ENCODE measurements at places on chromosomes 13 and 19.
A peak's percentile ranks its signal among the peaks of the same experiment; 100 is the strongest.

GRCh38 chr19:39676004-39676403 lies 20.3 kb downstream of the LGALS16 start:
- DNase-seq, result no peak

GRCh38 chr13:102648046-102648445 lies 46.8 kb downstream of the METTL21C start:
- DNase-seq, result no peak

GRCh38 chr19:6551607-6552450 lies 21.0 kb downstream of the TNFSF9 start:
- DNase-seq, result peak; percentile 73

DNA sequence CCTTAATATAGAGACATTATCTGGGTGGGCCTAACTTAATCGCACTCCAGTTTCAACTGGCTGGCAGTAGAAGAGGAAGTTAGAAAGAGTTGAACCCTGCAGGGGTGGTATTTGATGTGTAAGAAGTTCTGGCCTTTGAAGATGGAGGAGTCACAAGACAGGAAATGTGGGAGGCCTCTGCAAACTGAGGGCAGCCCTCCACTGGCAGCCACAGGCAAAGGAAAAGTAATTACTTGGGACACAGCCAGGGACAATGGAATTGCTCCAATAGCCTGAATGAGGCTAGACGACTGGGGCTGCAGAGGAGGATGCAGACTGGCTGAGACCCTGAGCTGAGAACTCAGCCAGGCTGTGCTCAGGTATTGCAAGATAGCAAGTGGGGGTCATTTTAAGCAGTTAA lies 703.3 kb upstream of the ARGLU1 start:
- DNase-seq, result no peak

GRCh38 chr13:106498571-106498970 lies 36.9 kb downstream of the EFNB2 start:
- DNase-seq, result no peak

GRCh38 chr19:8935460-8935859 lies 74.7 kb downstream of the MUC16 start:
- no peak for DNase-seq

DNA sequence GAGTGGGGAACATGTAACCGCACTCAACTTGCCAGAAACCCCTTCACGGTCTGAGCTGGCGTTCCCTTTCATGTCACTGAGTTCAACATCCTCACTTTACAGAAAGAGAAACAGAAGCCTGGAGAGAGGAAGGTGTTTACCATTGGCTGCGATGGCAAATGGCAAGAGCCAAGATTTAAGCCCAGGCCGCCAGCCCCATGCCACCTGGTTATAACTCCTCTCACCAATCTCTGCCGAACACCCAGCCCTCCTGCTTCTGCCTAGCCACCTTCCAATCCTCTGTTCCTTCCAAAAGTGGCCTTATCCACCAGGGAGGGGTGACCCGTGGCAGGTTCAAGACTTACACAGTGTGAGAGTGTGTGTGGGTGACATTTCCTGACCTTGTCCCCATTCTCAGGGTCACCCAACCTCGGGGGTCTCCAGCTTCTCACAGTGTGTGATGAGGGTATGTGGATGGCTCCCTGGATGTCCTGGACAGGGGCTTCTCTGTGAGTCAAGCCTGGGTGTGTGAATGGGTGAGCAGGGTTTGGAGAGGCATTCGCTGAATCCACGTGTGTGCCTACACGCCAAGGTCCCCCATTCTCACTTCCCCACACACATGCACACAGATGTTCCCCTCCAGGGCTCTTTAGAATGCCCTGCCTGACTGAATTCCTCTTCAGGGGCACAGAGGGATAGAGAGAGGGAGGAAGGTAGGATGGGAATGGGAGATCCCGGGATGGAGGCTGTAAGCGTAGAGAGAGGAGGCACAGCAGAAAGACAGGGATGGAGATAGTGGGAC lies 1.2 kb downstream of the CADM4 start:
- no peak for DNase-seq

GRCh38 chr19:48746738-48747575 lies at the start of gene IZUMO1:
Gene IZUMO1 (minus strand): TSS chr19:48746909. CDS start chr19:48745859, 1,050 bp downstream.
- DNase-seq, result peak; percentile 67

GRCh38 chr13:71867131-71867814 lies at the start of gene DACH1:
Gene DACH1 (minus strand): TSS chr13:71867204.
- DNase-seq, result peak; percentile 7

DNA sequence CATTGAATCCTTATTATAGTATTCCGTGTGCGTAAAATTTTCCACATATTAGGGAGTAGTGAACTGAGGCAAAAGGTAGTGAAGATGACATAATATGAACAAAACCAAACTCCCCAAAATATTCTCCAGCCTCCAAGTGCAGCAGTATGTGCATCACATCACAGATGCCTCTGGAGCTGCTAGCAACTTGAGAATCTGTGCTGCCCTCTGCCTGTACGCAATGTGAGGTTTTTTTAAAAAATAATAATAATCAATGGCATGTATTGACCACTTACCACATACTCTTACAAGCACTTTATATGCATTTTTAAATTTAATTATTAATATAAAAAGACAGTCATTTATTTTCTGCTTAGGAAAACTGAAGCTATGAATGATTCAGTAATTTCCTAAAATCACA lies 583.0 kb upstream of the SPRY2 start:
- DNase-seq, result no peak

DNA sequence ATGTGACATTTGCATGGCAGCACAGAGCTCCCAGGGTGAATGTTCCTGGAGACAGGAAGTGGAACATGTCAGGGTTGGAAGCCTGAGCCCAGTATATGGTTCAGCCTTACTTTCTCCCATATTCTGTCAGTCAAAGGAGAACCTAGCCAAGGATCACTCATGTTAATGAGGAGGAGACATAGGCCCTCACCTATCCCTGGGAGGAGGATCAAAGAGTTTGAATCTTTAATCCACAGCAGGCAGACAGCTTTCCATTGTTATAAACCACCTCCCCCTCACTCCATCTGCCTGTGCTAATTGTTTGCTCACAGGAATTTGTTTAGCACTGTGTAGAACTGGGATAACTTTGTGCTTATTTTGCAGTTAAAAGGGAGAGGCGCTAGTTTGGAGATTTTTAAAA lies 1069.1 kb downstream of the EFNB2 start:
- no peak for DNase-seq

GRCh38 chr19:42175952-42176648 lies 41.4 kb downstream of the DEDD2 start:
- DNase-seq, result no peak

DNA sequence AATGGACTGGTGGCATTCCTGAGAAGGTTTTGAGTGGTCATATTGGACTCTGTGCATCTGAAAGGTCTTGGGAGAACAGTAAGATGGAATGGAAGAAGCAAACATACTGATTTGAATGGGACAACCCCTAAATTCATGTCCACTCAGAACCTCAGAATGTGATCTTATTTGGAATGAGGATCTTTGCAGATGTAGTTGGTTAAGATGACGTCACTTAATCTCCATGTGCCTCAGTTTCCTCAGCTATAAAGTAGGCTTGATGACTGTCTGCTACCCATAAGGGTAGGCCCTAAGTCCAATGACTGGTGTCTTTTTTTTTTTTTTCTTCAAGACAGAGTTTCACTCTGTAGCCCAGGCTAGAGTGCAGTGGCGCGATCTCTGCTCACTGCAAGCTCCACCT lies 71.1 kb upstream of the SOX21 start:
- no peak for DNase-seq

- DNase-seq, result no peak
Measured at GRCh38 chr13:71634602-71635443, 232.2 kb downstream of the DACH1 start.

DNA sequence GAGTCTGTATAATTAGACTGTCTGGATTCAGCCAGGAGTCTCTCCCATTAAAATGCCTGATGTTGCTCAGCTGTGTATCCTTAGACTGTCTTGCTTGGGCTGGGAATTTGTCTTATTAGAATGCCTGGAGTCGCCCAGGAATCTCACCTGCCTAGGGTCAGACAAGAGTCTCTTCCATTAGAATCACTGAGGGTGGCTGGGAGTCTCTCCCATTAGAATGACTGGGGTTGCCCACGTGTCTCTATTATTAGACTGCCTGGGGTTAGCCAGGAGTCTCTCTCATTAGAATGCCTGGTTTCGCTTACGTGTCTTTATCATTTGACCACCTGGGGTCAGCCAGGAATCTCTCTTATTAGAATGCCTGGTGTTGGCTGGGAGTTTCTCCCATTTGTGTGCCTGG lies 1450.0 kb downstream of the UQCRFS1 start:
- DNase-seq, result no peak

DNA sequence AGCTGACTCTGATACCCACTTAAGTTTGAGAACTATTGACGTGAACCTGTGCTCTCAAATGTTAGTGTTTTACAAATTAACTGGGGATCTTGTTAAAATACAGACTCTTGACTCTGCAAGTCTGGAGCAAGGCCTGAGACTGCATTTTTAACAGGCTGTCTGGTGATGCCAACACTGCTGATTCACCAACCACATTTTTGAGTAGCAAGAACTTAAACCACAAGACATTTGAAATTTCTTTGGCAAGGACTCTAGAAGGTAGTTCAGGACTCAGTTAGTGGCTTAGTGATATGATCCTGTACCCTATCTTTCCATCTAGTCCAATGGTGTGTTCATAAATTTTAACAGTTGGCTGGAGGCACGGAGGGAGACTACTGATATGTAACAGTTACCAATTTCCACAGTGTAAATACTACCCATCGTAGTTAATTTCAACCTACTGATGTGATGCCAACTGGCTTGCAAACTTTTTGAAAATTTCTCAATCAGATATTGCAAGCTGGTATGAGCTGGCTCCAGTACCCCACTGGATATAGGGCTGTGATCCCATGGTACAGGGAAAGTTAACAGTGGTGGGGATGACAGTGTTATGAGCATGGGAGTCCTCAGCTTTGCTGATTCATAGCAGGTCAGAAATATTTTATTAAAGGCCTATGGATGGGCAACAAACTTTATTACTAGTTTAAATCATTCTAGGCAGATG lies 255.1 kb downstream of the TBC1D4 start:
- DNase-seq, result no peak

GRCh38 chr19:7506385-7507328 lies 9.2 kb upstream of the ZNF358 start:
- DNase-seq, result peak; percentile 39

DNA sequence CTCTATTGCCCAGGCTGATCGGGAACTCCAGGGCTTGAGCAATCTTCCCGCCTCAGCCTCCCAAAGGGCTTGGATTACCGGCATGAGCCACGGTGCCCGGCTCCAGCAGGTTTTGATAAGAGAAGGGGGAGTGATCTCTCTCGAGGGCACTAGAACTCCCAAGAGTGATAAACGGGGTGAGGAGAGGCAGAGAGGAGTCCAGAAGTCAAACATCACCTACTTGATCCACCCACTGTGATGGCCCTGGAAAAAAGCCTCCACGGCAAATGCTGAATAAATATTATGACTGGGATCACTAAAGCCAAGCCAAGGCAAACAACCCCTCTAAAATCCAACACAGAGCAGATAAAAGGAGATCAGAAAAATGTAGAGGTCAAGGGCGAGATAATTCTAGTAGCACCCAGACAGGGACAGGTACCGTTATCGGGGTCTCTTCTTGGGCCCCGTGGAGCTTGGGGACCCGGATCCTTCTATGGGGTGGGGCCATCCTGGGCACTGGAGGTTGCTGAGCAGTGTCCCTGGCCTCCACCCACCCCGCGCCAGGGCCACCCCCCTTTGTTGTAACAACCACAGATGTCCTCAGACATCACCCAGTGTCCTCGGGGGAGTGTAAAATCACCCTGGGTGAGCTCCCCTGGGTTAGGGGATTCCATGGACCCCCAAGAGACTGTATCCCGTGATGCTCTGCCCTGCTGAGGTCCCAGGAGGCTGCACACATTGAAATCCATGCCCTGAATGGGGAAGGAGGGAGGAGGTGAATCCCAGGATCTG lies 3.7 kb upstream of the CREB3L3 start:
- DNase-seq, result no peak

DNA sequence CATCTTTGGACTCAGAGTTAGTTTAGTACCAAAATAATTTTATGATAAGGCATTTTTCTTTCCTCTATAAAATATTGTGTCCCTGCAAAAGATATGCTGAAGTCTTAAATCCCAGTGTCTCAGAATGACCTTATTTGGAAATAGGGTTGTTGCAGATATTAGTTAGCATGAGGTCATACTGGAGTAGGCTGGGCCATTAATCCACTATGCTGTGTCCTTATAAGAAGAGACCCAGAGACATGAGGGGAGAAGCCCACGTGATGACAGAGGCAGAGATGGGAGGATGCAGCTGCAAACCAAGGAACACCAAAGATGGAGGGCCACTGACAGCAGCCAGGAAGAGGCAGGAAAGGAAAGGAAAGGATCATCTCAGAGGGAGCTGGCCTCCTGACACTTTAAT lies 6.4 kb downstream of the POGLUT2 start:
- DNase-seq, result no peak

DNA sequence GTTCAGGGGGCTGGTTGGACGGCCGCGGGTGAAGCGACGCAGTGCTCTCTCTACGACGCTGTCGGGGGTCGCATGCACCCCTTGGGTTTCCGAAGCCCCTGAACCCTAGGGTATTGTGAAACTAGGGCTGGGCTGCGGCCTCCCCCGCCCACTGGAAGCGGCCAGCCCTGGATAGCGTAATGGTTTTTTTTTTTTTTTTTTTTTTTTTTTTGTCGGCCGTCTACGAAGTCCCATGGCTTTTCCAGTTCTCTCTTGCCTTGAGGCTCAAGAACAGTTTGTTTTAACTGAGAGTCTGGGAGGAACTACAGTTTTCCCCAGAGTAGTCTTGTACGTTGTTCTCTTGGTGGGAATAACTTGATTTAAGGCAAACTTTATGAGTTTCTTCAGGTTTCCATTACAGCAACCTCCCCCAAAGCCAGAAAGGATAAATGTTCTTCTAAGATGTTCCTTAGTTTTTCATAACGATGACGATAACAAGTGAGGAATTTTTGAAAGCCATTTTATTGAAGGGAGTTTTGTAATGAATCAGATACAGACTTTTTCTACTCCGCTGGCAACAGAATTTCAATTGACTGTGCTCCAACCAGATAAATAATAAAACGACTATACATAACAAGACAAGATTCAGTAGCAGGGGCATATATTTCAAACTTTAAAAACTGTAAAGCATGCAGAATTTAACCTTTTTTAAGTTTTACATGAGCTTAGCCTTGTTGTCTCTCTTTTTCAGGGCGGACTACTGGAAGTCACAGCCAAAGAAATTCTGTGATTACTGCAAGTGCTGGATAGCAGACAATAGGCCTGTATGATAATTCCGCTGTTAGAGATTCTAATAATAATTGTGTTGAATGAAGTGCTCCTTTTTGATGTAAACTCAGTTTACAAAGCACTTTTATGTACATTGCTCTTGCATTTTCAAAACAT lies 867 bp downstream of the WBP4 start:
- DNase-seq, result no peak

DNA sequence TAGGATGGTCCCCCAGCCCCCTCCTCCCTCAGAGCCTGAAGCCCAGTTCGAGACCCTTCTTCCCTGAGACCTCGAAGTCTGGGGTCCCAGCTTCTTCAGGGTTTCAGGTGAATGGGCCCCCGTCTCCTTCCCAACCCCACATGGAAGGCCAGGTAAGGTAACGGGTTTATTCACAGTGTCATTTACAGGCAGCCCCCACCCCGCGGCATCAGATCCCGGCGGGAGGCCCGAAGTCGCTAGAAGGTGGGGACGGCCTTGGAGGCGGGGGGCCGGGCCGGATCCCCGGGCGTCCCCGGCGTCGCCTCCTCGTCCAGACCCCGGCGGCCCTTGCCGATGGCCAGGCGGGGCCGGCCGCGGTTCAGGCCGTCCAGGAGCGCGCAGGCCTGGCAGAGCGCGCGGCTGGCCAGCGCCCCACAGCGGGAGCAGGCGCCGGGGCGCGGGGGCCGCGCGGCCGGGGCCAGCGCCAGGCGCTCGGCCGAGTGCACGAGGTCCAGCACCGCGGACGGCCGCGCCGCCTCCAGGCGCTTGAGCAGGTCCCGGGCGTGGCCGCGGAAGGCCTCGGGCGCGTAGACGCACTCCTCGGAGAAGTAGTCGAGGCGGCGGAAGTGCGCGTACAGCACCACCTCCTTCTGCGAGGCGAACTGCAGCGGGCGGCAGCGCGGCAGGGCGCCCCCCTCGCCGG lies 9.7 kb downstream of the CTU1 start:
- DNase-seq, result peak; percentile 42

Data from CD4-positive, alpha-beta T cell treated with Interleukin-10 for 1 hour (primary cell).